ENCODE measurements at places on chromosomes 16 and 17.

- DNase-seq, result no peak
These were observed 93.0 kb downstream of the SEC14L1 start for GRCh38 chr17:77233635-77234334.

- DNase-seq, result no peak
These were observed 23.6 kb upstream of the MRPS23 start for GRCh38 chr17:57873261-57874057.

GRCh38 chr17:71899317-71899716 is 221.5 kb upstream of the SOX9 start:
- DNase-seq, result no peak

DNA sequence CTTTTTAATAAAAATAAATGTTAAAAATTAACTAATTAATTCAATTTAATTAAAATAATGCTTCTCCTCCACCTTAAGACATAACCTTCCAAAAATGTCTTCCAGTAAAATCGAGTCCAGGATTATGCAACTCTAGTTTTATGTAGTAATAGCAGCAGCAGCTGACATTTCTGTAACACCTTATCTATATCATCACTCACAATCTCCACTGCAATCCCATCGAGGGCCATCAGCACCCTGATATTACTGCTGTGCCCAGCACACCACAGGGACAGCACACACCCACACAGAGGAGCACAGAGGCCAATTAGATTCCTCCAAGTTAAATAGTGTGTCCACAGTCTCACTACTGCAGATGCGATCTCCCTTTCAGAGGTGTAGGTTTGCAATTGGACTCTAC is 2.9 kb downstream of the RPH3AL start:
- no peak for DNase-seq

DNA sequence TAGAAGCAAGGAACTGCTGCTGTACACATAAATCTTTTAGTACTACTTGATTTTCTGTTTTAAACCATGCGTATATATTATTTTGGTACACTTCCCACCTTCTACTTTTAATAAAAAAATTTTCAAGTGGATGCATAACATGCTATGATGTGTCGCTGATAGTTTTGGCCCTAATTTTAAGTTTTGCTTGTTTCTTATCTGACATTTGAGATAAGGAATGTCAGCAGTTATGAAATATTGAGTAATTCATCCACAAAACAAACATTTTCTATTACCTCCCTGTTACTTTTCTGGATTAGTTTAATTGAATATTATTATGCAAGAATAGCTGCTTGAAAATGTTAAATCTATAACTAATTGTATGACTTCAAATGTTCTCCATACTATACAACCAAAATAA is 35.8 kb downstream of the N4BP1 start:
- no peak for DNase-seq

DNA sequence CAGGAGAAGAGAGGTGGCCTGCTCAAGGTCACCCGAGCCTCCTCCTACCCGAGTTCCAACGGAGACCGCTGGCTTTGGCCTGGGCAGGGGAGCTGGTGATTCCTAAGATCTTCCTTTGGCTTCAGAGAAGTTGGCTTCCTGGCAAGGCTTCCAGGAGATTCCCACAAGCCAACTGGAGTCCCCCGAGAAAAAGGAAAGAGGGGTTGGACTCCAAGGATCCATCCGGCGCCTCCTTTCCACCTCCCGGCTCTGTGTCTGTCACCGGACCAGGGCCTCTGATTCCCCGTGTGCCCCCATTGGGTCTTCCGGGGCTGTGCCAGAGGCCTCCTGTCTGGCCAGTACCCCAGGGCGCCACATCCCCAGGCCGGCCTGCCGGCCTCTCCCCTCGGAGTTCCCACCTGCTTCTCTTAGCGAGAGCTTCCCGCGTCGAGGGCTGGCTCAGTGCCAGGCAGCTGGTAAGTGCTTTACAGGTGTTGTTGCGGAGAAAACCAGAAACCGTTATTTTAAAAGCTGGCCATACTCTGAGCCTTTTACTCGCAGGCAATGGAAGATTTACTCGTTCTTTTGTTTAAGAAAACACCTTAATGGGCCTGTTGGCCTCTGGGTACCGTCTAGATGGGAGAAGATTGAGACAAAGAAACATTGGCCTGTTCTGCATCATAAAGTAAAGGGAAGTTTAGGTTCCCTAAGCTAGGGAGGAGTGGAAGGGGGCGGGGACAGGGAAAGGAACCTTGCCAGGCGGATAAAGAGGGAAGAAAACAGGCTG is 258.4 kb upstream of the SDK2 start:
- no peak for DNase-seq

DNA sequence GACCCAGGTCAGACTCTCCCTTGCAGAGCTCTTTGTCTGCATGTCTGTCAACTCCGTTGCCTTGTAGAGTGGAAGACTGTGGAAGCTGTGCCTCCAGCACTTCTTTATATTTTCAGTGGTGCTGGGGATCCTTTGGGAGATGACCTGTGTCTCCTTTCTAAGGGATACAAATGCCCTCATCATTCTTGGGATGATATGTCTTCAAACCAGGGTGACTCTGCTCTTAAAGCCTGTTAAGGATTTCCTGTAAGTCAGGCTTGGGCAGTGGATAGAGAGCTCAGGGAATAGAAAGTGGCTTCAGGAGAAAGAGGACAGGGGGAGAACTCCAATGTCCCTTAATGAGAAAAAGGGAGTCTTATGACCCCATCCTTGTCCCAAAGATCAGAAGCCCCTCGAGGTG is 1.5 kb downstream of the HOXB3 start:
- DNase-seq, result no peak

All from activated naive CD8-positive, alpha-beta T cell treated with anti-CD3 and anti-CD28 coated beads, Interleukin-2, amount 50 U/mL, for 24 hours (primary cell).